Activated CD4-positive, alpha-beta T cell treated with anti-CD3 and anti-CD28 coated beads, Interleukin-2, amount 50 U/mL, for 16 hours (primary cell): ENCODE measurements at places on chromosomes 12 and 14.
A peak's percentile ranks its signal among the peaks of the same experiment; 100 is the strongest.

GRCh38 chr12:84551373-84551772, 361.2 kb downstream of the SLC6A15 start:
- DNase-seq: no peak

GRCh38 chr14:45400509-45400908, 147.5 kb upstream of the MIS18BP1 start:
- no peak for DNase-seq

DNA sequence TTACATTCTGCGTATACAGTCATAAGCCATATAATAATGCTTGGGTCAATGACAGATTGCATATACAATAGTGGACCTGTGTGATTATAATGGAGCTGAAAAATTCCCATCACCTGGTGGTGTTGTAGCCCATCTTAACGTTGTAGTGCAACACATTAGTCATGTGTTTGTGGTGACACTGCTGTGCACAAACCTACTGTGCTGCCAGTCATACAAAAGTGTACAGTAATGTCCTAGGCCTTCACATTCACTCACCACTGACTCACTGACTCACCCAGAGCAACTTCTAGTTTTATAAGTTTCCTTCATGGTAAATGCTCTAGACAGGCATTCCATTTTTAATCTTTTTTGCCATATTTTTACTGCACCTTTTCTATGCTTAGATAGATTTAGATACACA, 194.8 kb upstream of the SEL1L start:
- DNase-seq: no peak

DNA sequence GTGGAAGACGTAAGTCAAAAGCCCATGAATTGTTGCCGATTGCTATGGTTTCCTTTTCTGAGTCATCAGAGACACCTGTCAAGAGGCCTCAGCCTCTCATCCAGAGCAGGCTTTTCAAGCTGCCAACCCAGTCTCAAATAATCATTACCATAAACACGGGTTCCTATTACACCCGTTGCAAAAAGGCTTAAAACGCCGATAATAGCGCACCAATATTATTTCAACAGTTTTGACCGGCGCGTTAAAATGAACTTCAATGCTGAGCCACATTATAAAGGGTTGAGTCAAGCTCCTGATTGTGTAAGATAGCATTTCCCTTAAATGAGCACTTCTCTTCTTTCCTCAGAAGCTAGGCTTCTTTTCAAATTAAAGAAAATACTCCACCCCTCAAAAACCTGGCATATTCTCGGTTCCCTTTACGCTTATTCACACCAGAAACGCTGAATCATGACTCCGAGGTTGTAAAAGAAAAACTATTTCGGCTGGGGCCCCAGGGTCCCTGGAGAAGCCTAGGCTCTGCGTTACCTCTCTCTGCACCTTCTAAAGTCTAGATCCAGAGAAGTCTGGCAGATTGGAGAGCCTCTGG, 1.4 kb downstream of the TMTC1 start:
- DNase-seq: peak; percentile 61
